Inflammatory macrophage (primary cell): ENCODE measurements at places on chromosomes 12 and 14.

DNA sequence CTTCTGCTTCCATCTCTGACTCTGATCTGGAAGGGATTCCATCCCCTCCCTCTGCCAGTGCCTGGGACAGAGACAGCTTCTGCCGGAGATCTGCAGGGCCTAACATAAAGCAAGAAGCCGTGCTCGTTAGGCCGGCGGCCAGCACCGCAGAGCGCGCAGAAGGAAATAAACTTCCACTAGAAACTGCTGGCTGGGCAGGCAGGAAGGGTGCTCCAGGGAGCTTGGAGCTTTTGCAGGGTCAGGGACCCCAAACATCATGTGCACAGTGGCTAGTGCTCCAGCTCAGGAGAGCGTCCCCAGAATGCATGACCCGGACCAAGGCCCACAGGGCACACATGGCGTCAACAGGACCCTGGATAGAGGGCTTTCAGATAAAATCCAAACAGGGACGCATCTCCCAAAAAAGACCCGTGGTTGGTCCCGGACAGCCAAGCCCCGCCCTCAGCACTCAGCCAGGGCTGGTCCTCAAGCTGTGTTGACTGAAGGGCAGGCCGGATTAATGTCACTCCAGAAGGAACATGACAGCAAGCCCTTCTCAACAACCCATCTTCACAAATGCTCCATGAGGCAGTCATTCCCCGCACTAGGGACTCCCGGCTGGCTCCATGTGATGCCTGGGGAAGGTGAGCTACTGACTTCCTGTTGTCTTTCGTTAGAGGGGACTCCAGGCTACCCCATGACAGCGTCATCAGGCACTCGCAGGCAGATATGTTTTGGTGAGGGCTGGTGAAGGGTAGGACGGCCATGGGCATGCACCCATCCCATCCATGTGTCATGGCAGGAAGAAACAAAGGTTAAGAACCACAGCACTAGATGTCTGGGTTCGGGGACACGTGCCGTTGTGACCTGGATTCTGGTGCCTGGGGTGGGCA lies 121.5 kb downstream of the CALM1 start:
- DNase-seq, result no peak

DNA sequence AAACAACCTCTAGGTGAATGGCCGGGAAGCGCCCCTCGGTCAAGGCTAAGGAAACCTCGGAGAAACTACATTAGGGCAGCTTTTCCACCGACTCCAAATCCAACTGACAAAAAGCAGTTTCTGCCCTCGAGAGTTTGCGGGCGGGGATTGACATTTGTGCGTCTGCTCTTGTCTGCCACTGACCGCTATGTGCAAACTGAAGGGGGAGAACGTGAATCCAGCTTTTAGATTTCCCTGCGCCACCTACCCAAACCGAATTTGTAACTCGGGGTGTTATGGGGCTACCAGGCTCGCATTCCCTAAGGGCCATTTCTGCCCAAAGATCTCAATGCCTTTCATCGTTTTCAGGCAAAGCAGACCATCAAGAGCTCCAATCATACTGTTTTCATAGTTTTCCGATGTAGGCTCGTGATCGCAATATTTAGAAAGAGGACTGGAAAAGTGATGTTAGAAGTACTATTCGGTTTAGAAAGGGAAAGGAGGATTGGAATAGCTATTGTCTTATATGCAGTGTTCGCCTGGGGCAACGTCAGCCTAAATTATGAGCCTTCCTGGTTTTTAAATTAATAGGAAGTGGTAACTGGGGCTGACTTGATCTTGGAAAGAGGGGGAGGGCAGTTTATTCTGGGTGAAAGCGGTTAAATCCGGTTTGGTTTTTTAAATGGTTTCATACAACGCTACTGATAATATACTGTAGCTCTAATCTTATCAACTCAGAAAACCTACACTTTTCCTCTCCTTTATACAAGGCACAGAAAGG lies 45.4 kb downstream of the BCAT1 start:
- peak; percentile 73 for DNase-seq

- DNase-seq, result no peak
Observed at GRCh38 chr12:47551426-47551851, 154.4 kb downstream of the RPAP3 start.

GRCh38 chr14:61451891-61452400 lies 130.6 kb downstream of the PRKCH start:
- DNase-seq, result no peak

DNA sequence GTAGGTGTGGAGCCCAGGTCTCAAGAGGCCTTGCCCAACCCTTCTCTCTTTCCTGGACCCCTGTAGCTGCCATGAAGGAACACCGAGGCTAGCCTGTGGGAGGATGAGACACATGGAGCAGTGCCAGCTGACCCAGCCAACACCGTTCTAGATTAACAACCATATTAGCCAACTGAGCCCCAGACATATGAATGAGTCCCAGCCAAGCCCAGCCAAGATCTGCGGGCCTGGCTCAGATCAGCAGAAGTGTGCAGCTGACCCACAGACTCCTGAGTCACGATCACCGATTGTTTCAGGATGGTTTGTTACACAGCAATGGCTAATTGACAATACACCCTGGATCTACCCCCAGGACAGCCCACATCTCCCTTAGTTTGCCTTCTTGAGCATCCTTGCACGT lies 82.1 kb downstream of the NTF3 start:
- DNase-seq, result no peak
